Pons (tissue), 1 donor: ENCODE measurements at places on chromosomes 2 and 18.

- no peak for DNase-seq
Measured at GRCh38 chr18:22682720-22683119, 250.4 kb upstream of the RBBP8 start.

DNA sequence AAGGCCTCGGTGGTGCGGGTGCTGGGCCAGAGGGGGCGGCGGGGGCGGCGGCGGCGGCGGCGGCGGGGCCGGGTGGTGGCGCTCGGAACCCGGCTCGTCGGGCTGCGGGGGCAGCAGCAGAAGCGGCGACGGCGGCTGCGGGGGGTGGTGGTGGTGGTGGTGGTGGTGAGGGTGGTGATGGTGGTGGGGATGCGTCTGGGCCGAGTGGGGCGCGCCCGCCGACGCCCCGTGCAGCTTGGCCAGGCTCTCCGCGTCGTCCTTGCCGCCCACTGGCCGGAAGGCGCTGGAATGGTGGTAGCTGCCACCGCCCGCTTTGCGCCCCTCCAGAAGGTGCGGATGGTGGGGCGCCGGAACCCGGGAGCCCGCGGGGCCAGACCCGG, 4.4 kb downstream of the SKOR2 start:
- DNase-seq = no peak

DNA sequence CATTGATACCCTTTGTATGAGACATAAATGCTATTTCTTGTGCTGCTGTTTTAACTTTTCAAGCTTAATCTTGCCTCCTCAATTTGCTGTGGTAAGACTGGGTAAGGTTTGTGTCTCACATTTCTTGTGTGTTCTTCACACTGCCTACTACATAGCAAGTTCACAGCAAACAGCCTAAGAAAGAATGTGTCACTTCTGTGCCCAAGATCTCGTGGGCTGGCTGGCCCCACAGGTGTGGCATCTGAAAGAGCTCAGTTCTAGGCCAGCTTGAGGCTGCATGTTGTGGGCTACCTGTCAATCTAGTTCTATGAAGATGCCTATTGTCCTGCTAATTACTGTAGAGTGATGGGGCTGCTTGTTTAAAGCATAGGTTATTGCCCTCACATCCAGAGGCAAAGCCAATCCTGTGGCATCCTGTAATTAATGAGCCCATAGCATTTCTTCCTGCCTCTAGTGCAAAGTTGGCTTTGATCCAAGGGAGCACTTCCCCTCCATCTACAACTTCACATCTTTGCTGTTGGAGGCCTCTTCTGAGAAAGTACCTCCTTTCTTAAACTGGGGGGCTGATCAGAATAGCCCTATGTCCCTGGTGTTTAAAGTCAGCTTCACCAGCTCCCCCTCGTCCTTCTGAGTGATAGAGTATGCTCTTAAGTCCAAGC, 40.9 kb upstream of the ASPRV1 start:
- DNase-seq = peak; percentile 9

DNA sequence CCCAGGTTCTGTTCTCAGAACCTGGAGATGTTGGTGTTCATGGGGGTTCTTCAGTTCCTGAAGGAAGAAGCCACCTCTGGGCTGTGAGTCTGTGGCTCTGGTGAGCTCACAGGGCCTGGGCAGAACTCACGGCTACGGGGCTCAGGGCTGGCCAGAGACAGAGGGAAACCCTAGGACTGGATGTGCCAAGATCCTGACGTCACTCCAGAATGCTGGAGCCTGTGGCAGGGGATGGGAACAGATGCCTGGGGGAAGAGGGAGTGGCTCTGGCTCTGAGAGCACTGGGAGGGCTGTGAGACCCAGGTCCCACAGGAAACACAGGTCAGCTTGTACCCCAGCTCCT, at the start of gene OTOF:
Gene OTOF (minus strand): TSS at position 214 of the 343 bp plus-strand sequence.
- DNase-seq = no peak

- DNase-seq = no peak
Measured at GRCh38 chr2:56410140-56410539, 226.3 kb downstream of the CCDC85A start.

DNA sequence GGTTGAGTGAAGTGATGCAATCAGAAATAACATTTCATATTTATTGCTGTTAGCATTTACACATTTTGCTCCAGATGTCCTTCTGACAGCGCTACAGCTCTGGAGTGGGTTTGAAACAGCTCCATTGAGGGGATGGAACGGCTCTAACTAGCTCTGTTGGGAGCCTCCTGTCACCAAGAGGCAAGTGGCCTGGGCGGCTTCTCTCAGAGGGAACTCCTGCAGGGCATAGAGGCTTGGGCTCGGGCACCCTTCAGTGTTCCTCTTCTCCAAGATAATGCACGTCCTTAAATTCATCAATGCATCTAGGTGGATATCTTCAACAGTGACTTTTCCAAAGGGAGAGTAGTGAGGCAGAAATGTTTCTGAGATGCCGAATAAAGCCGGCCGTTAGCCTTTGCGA, 122.5 kb downstream of the CNTNAP5 start:
- no peak for DNase-seq

DNA sequence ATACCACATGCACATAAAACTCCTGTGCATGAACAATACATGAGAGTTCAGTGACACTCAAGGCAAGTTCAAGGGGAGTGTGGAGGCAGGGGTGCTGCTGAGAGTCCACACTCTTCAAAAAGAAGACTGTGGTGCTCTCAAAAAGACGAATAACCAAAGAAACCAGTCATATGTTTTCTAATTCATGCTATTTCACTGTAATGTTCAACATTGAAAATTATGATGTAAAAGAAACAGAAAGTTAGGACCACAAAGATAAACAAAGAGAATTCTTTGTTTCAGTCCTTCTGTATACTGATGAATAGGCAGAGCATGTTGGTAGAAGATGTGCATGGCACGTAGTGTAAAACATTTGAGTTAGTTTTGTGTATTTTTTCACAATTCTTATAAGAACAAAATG, 864.2 kb upstream of the LRATD1 start:
- no peak for DNase-seq

- DNase-seq = no peak
Measured at GRCh38 chr2:43851011-43851980, 12.5 kb downstream of the ABCG8 start.

- no peak for DNase-seq
Measured at GRCh38 chr18:37986665-37987064, 421.1 kb upstream of the CELF4 start.

DNA sequence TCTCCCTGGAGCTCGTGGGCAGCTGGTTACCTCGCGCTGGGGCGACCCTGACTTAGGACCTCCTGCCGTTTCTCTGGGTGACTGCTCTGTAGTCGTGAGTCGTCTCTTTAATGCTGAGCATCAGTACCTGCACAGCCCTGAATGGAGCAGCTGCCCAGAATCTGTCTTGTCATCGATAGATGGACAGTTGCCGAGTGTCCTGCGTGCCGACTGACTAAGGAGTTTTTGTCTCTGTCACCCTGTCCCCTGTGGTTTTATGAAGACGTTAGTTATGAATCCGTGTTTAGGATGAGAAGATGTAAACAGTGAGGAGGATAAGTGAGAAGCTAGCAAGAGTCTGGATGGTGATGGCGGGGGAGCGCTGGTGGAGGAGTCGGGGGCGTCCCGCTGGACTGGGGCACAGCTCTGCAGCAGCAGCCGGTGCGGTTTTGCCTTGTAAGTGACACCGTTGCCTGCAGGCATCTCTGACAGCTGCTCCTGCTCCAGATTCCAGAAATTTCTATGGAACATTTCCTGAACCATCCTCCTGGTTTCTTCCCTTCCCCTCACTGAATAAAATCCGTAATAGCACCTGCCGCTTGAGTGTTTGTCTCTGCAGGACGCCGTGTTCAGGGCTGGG, 13.3 kb downstream of the AGAP1 start:
- DNase-seq = no peak

DNA sequence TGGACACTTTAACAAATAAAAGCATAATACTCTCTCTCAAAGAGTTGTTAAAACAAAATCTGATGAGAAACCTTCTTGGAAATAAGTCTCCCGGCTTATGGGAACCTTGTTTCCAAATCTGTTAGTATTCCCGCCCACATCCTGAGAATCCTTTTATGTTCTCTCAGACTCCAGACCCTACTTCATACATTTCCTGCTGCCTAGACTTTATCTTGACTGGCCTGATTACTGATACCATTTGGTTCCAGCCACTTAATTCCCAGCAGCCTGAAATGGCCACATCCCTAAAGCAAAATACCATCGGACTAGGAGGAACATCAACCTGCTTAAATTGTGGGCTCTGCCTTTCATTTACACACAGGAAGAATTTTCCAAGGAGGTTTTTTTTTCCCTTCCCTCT, 79.1 kb upstream of the CYP1B1 start:
- no peak for DNase-seq

- DNase-seq = no peak
Measured at GRCh38 chr2:20728114-20728758, 61.3 kb downstream of the GDF7 start.

GRCh38 chr2:66301022-66301766, 133.7 kb upstream of the MEIS1 start:
- no peak for DNase-seq

DNA sequence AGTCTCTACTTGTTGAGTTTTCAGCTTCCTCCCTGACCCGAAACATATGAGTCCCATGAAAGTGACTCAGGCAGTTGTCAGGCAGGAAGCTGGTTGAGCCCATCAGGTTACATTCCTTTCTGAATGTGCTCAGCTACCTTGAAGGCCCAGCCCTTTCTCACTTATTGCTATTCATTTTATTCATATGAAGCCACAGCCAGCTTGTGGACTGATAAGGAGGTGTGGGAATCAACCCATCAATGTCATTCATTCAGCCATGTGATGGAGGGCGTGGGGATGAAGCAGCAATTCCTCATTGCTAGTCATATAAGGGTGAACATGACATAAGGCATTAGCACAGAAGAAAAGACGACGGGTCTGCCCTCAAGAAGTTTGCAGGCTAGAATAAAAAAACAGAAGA, 5.3 kb upstream of the VPS4B start:
- no peak for DNase-seq

- no peak for DNase-seq
Measured at GRCh38 chr2:152106464-152106863, 7.6 kb upstream of the CACNB4 start.

DNA sequence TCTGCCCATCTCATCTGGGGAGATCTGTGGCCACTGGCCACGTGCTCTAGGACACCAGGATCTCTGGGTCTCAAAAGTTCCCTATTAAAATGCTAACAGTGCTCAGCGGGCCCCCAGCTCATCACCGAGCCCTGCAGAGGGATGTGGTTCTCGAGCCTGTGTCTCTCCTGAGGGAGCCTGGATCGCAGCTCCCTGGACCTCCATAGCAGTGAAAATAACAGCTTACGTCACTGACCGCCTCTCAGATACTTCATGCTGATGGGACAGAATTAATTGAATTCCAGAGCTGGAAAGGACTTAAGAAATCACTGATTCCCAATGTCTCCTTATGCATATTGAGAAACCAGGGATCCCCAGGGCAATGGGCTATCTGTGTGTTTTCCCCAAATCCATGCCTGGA, 90.0 kb downstream of the GALR1 start:
- DNase-seq = no peak

- DNase-seq = peak; percentile 13
Measured at GRCh38 chr2:187594801-187595200, 40.6 kb upstream of the TFPI start.

DNA sequence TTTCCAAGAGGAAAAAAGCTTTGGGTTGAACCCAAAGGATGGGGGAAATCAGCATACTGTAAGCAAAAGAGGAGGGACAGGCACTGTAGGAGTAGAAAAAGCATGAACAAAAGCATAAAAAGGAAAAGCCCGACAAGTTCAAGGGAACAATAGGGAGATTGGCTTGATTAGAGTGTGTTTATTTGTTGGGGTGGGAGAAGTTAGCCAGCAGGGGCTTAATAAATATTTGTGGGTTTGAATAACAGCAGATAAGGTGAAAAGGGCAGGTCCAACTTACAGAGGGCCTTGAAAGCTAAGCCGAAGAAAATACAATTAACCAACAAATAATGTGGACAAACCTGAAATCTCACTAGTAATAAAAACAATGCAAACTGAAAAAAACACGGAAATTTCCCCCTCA, 126.7 kb downstream of the THADA start:
- no peak for DNase-seq

GRCh38 chr18:8329186-8329771, 280.0 kb upstream of the RAB12 start:
- no peak for DNase-seq

DNA sequence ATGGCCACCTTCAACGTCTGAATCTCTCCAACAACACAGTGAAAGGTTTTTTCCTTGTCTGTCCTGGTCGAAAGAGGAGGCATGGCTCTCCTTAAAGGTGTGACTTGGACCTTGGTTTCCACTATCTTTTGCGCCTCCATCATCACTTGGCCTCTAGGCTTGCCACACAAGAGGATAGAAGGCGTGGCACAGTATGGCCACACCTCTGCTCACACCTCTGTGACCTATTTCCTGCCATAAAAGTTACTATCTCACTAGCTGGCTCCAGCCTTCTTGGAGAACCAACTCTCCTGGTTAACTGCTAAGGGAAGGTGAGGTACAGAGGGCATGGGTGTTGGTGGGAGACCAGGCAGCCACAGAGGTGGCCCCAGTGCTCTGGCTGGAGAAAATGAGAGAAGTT, 165.9 kb downstream of the UXS1 start:
- no peak for DNase-seq

DNA sequence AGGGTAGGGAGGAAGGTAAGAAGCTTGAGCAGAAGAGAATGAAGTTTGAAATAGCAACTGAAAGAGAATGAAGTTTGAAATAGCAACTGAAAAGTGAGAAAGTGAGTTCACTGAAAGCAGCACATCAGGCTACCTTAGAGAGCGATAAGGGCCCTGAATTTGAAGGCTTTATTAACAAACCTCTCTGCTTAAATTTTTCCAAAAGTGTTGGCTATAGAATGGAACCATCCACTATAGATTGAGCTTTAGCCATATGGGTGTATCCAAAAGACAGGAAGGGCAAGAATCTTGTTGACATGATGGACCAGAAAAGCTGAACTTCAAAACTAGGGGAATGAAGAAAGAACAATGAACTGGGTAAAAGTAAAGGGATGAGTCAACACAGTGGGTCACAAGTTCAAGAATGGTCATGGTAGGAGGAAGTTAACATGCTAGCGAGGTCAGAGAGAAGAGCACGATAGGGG, 122.5 kb downstream of the ASXL3 start:
- DNase-seq = no peak

GRCh38 chr2:148375214-148375613, 269.3 kb upstream of the EPC2 start:
- no peak for DNase-seq

DNA sequence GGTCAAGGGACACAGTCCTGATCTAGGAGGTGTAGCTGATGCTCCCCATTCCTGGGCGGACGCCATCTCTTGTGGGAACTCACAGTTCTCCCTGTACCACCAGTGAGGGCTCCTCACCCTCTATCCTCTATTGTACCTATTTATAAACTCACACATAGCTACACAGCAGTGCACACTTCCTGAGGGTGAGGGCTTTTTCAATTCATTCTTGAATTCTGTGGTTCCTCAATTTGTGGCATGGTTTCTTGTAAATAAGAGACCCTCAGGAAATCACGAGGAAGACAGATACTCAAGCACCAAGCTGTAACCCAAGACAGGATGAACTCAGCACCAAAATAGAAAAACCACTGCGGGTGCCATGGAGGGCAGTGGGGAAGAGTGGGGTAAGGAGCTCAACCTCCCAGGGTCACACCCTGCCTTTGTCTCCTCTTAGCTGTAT, 245.9 kb upstream of the PXDN start:
- peak; percentile 85 for DNase-seq
